ENCODE measurements at places on chromosomes 7 and 10. TPM values are rescaled to one million over a fixed set of nuclear protein-coding genes. Genes with fewer than 3 reads are reported as not detected.

Gene VAX1
- not detected for total RNA-seq

Gene PTTG1IP2
- not detected for total RNA-seq

Gene MEPCE
- 60.5 TPM for total RNA-seq

Gene HTR5A
- total RNA-seq: not detected

Gene C7orf57
- 0.57 TPM for total RNA-seq

Gene PRKAR1B
- total RNA-seq: 31.9 TPM

Gene GDF2
- total RNA-seq: not detected

Gene TMEM176A
- total RNA-seq: not detected

Gene PTPRE
- 147 TPM for total RNA-seq

DNA sequence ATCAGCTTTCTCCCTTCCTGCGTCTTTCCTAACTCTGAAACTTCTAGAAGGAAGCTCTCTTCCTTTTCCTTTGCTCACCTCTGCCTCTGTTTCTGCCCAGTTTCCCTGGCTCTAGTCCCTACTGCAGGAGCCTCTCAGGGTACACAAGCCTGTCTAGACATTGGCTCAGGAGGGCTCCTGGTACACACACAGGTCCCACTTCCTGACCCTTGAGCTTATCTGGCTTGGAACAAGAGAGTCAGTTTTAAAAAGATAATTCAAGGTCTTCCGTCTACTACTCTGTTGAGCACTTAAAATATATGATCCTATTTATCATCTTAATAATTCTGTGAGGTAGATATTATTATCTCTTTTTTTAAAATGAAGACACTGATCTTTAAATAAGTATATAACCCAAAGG is 140.7 kb downstream of the RTKN2 start:
- H3K4me1 ChIP-seq: no peaks in the 10 kb centered on the region
- no peak for DNase-seq
- H3K27me3 ChIP-seq: no peaks in the 10 kb centered on the region
- no peak overlapping the region for H3K27ac ChIP-seq
- H3K4me3 ChIP-seq: no peak overlapping the region

DNA sequence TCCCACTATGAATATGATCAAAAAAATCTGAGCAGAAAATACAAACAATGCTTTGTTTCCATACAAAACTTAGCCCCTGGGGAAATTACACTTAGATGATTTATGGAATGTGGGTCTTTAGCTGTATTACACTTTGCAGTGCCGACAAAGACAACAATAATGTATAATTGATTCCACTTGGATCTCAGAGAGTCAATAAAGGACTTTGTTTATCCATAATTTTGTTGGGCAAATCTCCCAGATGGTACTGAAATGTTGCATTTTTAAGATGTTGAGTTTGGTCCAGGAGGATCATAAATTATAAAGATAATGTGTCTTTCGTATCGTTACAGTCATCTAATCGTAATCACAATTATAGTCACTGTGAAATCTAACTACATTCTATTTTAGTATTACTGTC is 66.9 kb upstream of the DOCK1 start:
- no peaks in the 10 kb centered on the region for H3K27me3 ChIP-seq
- no peak for DNase-seq
- H3K36me3 ChIP-seq: no peaks in the 10 kb centered on the region
- no peak overlapping the region for H3K4me3 ChIP-seq

DNA sequence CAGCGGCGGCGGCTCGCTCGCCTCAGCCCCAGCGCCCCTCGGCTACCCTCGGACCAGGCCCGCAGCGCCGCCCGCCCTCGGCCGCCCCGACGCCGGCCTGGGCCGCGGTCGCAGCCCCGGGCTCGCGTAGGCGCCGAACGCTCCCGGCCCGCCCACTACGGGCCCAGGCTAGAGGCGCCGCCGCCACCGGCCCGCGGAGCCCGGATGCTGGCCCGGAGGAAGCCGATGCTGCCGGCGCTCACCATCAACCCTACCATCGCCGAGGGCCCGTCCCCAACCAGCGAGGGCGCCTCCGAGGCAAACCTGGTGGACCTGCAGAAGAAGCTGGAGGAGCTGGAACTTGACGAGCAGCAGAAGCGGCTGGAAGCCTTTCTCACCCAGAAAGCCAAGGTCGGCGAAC is 18.2 kb upstream of the TSPAN33 start:
- DNase-seq: no peak
- no peak overlapping the region for H3K27ac ChIP-seq
- H3K27me3 ChIP-seq: peaks cover 9% of the 10 kb centered on the region
- no peak overlapping the region for H3K4me3 ChIP-seq
- H3K4me1 ChIP-seq: peaks cover 26% of the 10 kb centered on the region

DNA sequence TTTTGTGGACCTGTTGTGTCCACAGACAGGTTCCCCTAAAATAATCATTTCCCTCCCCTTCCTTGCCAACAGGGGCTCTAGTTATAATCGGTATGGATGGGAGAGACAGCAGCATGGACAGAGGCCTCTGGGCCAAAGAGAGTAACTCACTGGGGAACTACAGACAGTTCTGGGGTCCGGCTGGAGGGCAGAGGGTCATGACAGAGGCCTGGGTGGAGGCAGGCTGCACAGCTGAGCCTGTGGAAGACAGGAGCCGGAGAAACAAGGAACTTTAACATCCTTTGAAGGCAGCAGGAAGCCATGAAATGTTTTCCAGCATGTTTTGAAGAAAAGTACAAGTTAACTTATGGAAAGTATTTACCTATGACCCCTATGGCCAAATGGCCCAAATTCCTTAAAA is 68.6 kb downstream of the PDIA4 start:
- no peaks in the 10 kb centered on the region for H3K27me3 ChIP-seq
- H3K27ac ChIP-seq: no peak overlapping the region
- no peak overlapping the region for H3K4me3 ChIP-seq
- peaks cover 22% of the 10 kb centered on the region for H3K4me1 ChIP-seq

DNA sequence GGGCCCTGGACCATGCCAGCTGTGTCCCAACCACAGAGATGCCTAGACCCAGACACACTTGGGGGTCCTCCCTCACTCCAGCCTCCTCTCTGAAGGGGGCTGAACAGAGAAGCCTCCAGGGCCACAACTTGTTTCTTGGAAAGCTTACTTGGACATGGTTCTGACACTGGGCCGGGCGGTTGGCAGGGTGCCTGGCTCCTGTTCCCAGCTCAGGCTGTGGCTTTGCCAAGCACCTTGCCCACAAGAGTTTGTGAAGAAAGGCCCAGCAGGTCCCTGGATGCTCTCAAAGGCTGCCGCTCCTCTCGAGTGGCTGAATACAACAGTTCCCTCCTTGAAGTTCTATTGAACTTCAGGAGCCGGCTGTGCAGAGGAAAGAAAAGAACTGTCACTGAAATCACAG is 181.6 kb downstream of the PTPN20 start:
- no peak for DNase-seq
- H3K27ac ChIP-seq: no peak overlapping the region
- no peaks in the 10 kb centered on the region for H3K4me1 ChIP-seq
- no peak overlapping the region for H3K4me3 ChIP-seq
- H3K27me3 ChIP-seq: peaks cover 7% of the 10 kb centered on the region
- H3K36me3 ChIP-seq: no peaks in the 10 kb centered on the region

- peaks cover 22% of the 10 kb centered on the region for H3K4me1 ChIP-seq
- no peaks in the 10 kb centered on the region for H3K27me3 ChIP-seq
- H3K4me3 ChIP-seq: peak overlapping the region; percentile 68
- H3K36me3 ChIP-seq: no peaks in the 10 kb centered on the region
These were observed 248.2 kb upstream of the PITRM1 start for GRCh38 chr10:3420527-3421469.

GRCh38 chr7:92691578-92691977 is 101.4 kb upstream of the FAM133B start:
- H3K4me3 ChIP-seq: peak overlapping the region; percentile 47
- H3K27ac ChIP-seq: peak overlapping the region; percentile 90
- DNase-seq: no peak
- peaks cover 50% of the 10 kb centered on the region for H3K36me3 ChIP-seq
- H3K27me3 ChIP-seq: no peaks in the 10 kb centered on the region

- H3K36me3 ChIP-seq: no peaks in the 10 kb centered on the region
- H3K4me1 ChIP-seq: peaks cover 6% of the 10 kb centered on the region
- peak overlapping the region; percentile 42 for H3K4me3 ChIP-seq
- no peak for DNase-seq
- H3K27ac ChIP-seq: no peak overlapping the region
- peaks cover 5% of the 10 kb centered on the region for H3K27me3 ChIP-seq
These were observed 770 bp downstream of the PRXL2A start for GRCh38 chr10:80409121-80409520.

DNA sequence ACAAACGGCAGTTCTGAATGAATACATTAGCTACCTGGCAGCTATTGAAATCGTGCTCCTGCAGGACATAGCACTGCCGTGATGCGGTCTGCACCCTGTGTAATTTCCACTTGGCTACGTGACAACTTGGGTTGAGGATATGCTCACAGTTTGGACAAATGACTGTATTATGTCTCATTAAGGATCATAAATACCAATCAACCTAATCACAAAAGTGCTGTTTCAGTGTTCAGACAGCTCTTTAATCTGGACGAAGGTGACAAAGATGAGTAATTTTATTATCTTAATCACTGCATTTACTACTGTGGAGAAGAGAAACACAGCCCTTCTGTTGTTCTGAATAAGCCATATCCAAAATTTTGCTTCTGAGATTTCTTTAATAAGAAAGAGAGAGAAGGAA is 210.8 kb upstream of the PFKP start:
- no peak for DNase-seq
- H3K36me3 ChIP-seq: no peaks in the 10 kb centered on the region
- no peak overlapping the region for H3K4me3 ChIP-seq
- H3K4me1 ChIP-seq: no peaks in the 10 kb centered on the region

- no peaks in the 10 kb centered on the region for H3K4me1 ChIP-seq
- H3K27me3 ChIP-seq: no peaks in the 10 kb centered on the region
- H3K27ac ChIP-seq: no peak overlapping the region
- no peak overlapping the region for H3K4me3 ChIP-seq
- no peak for DNase-seq
These were observed 739.1 kb downstream of the DNAJB9 start for GRCh38 chr7:109308816-109309215.

DNA sequence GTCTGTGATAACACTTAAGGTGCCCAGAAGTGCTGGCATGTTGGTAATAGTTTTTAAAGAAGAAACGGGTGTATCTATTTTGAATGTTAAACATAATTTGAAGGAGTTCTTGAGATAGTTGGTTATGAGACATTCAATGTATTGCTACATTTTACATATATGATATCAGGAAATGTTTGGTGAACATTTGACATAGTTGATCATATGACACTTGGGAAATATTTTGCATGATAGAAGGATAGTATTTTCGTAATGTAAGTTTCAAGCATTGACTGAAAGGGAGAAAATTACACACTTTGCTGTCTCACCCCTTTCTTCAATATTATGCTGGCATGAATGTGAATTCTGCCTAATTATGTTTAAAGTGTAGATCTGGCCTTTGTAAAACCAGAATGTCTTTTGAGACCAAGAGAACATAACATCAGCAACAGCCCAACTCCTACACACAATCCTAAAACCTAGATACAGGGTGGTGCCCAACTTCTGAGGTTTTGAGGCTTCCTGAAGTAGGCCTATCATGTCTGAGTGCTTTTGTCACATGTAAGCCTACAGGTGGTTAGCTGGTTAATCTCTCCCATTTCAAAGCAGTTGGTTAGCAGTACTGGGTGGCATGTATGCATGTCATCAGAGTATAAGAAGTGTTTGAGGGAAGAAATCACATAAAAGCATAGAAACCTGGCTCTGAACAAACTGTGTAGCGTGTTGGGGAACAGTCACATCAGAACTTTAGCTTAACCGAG is 2.1 kb downstream of the ADD3 start:
- no peaks in the 10 kb centered on the region for H3K27me3 ChIP-seq
- no peak for DNase-seq
- H3K36me3 ChIP-seq: no peaks in the 10 kb centered on the region
- peak overlapping the region; percentile 93 for H3K27ac ChIP-seq
- no peak overlapping the region for H3K4me3 ChIP-seq
- peaks cover 39% of the 10 kb centered on the region for H3K4me1 ChIP-seq

- H3K36me3 ChIP-seq: no peaks in the 10 kb centered on the region
- no peaks in the 10 kb centered on the region for H3K27me3 ChIP-seq
- no peak overlapping the region for H3K27ac ChIP-seq
- DNase-seq: no peak
- H3K4me3 ChIP-seq: no peak overlapping the region
These were observed 43.0 kb downstream of the PKD1L1 start for GRCh38 chr7:47905076-47905920.

DNA sequence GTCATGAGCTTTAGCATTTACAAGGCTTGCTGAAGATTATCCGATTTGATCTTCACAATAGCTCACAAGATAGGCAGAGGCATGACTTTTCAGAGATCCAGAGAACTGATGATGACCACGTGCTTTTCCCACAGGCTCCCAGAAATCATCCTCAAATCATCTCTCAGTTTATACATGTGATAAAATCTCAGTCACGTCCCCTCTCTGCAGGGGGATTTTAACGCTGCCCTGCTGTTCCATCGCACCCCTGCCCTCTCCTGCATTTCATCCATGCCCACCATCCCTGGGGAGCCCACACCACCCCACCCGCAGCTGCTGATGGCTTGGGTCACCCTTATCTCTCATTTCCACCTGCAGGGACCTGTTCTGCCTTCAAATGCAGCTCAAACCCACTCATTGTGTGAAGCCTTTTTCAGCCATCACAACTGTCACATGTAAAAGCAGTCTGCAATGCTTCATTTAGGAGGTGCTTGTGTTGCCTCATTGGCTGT is 141.8 kb downstream of the DIP2C start:
- no peak overlapping the region for H3K27ac ChIP-seq
- H3K4me1 ChIP-seq: peaks cover 3% of the 10 kb centered on the region
- H3K4me3 ChIP-seq: no peak overlapping the region
- no peak for DNase-seq

DNA sequence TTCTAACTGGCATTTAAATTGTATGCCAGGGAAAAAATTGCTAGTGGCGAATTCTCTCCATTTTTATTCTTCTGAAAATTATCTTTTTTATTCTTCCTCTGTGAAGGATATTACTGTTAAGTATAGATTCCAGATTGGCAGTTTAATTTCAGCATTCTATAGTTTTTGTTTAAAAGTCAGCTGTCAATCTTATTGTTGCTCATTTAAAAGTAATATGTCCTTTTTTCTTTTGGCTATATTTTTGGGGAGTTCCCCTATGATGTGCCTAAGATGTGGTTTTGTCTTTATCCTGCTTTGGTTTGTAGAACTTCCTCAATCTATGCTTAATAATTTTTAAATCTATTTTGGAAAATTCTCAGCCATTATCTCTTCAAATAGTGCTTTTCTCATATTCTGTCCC is 135.9 kb downstream of the ARHGAP12 start:
- no peak overlapping the region for H3K27ac ChIP-seq
- H3K36me3 ChIP-seq: peaks cover 7% of the 10 kb centered on the region
- no peak overlapping the region for H3K4me3 ChIP-seq
- H3K27me3 ChIP-seq: peaks cover 5% of the 10 kb centered on the region

DNA sequence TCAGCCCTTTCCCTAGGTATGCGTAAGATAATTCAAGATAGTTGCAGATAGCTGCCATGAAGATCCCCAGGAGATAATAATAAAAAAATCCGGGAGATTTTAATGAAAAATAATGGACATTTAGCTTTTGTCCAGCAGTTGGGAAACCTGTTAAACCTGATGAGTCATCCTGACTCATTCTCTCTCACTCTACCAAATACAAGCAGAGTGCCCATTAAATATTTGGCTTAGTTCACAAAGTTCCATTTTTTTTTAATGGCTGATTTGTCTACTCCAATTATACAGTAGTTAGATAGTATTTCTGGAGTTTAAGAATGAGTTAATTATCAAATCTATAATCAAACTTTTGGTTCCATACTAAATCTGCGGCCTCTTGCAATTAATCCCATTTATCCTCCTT is 2.1 kb upstream of the SHTN1 start:
- H3K36me3 ChIP-seq: no peaks in the 10 kb centered on the region
- no peak for DNase-seq
- H3K4me3 ChIP-seq: no peak overlapping the region
- H3K27me3 ChIP-seq: peaks cover 12% of the 10 kb centered on the region

GRCh38 chr10:118723466-118723865 is 31.3 kb downstream of the CACUL1 start:
- H3K27me3 ChIP-seq: no peaks in the 10 kb centered on the region
- H3K4me3 ChIP-seq: no peak overlapping the region
- no peak overlapping the region for H3K27ac ChIP-seq
